ENCODE measurements at places on chromosomes 3 and 15. TPM values are rescaled to one million over a fixed set of nuclear protein-coding genes. Genes with fewer than 3 reads are reported as not detected.
A peak's percentile ranks its signal among the peaks of the same experiment; 100 is the strongest.

GRCh38 chr3:189455641-189456417 is 175.4 kb upstream of the TP63 start:
- no peaks in the 10 kb centered on the region for H3K27me3 ChIP-seq
- no peak overlapping the region for H3K27ac ChIP-seq
- no peaks in the 10 kb centered on the region for H3K36me3 ChIP-seq
- no peak for DNase-seq
- no peaks in the 10 kb centered on the region for H3K4me1 ChIP-seq
- H3K4me3 ChIP-seq = no peak overlapping the region

- no peaks in the 10 kb centered on the region for H3K27me3 ChIP-seq
- no peak overlapping the region for H3K4me3 ChIP-seq
- no peak for DNase-seq
- H3K36me3 ChIP-seq = no peaks in the 10 kb centered on the region
- H3K4me1 ChIP-seq = no peaks in the 10 kb centered on the region
These were observed 12.3 kb upstream of the P2RY14 start for GRCh38 chr3:151290673-151291072.

GRCh38 chr3:104855702-104856101 is 511.0 kb upstream of the ALCAM start:
- peaks cover 12% of the 10 kb centered on the region for H3K4me1 ChIP-seq
- no peak overlapping the region for H3K4me3 ChIP-seq
- H3K27me3 ChIP-seq = no peaks in the 10 kb centered on the region
- H3K36me3 ChIP-seq = no peaks in the 10 kb centered on the region
- no peak for DNase-seq
- no peak overlapping the region for H3K27ac ChIP-seq

DNA sequence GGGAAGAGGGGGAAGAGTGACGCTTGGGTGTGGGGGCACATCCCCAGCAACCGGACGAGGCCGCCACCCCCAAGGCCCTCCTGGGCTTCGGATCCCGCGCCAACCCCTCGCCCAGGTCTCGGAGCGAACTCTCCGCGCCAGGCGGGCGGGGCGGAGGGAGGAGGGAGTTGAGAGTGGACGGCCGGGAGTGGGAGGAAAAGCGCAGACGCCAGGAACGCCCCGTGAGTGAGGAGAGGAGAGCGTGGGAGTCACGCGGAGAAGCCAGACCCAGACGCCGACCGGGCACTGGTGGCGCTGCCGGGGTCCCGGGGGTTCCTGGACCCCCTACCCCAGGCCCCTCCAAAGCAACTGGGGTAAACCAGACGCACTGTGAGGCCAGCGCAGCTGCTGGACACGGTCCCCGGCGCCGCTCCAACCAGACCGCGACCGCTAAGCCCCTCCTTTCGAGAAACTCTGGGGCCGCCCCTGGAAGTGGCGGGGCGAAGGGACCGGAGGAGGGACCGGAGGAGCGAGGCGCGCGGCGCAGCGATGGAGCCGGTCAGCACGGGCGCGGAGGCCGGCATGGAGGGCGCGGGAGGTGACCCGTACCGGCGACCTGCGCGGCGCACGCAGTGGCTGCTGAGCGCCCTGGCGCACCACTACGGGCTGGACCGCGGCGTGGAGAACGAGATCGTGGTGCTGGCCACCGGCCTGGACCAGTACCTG is at the start of gene EFCC1:
EFCC1 (plus strand) TSS at position 204 of the 705 bp plus-strand sequence; CDS start at position 529, 325 bp downstream.
- H3K27ac ChIP-seq = no peak within 1 kb of the TSS
- DNase-seq = no peak
- peaks cover 55% of the 10 kb centered on the region for H3K27me3 ChIP-seq
- peaks cover 11% of the 10 kb centered on the region for H3K4me1 ChIP-seq
- H3K4me3 ChIP-seq = peak within 1 kb of the TSS; percentile 64
- peaks cover 13% of the 10 kb centered on the region for H3K36me3 ChIP-seq

GRCh38 chr3:182814419-182815062 is 21.2 kb downstream of the ATP11B start:
- H3K36me3 ChIP-seq = no peaks in the 10 kb centered on the region
- no peaks in the 10 kb centered on the region for H3K27me3 ChIP-seq
- no peak overlapping the region for H3K4me3 ChIP-seq

The SLCO3A1 gene
- 15.3 TPM for total RNA-seq

The ALPK3 gene
- total RNA-seq = 19.2 TPM

Data from H1 (cell line).